ENCODE measurements at places on chromosomes 12 and 14. TPM values are rescaled to one million over a fixed set of nuclear protein-coding genes. Genes with fewer than 3 reads are reported as not detected.

RND1 gene
- total RNA-seq, result 0.26 TPM

ATP2B1 gene
- 24.6 TPM for total RNA-seq

LRRC43 gene
- total RNA-seq, result 1.6 TPM

C12orf43 gene
- 10.6 TPM for total RNA-seq

SYT10 gene
- total RNA-seq, result not detected

CEBPE gene
- total RNA-seq, result 0.16 TPM

MIP gene
- total RNA-seq, result not detected

DIO3 gene
- total RNA-seq, result not detected

KRT5 gene
- total RNA-seq, result 14.9 TPM

VRTN gene
- total RNA-seq, result not detected

FKBP3 gene
- total RNA-seq, result 11.5 TPM

IFNG gene
- total RNA-seq, result not detected

RIN3 gene
- total RNA-seq, result 1.9 TPM

ADAMTS20 gene
- not detected for total RNA-seq
